ENCODE measurements at places on chromosomes 11 and 22. TPM values are rescaled to one million over a fixed set of nuclear protein-coding genes. Genes with fewer than 3 reads are reported as not detected.

GRCh38 chr11:97754976-97755375 lies 1265.8 kb upstream of the CNTN5 start:
- no peak for DNase-seq

DNA sequence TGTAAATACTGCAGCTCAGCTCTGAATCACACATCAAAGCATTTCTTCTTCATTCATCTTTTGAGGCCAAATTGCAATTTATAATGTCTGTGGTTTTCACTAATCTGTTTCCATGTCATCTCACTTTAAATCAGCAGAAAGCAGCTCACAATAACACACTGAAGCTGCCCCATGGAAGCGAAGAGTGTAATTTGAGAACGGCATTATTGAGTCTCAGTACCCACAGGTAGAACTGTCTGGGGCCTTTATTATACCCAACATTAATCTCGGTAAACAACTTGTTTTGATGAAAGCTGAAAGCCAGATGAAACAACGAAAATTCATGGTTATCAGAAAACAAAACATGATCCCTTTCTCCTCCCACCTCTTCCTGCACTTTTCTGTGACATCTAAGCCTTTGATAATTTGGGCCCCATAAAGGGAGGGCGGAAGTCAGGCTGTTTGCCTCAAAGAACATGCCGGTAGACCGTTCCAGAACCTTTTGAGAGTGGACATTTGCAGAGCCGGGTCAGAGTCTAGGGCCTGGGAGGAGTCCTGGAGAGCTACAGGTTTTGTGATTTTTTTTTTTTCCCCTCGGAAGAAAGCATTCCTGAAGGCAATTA lies 68.2 kb upstream of the SESN3 start:
- DNase-seq = peak; percentile 81

DNA sequence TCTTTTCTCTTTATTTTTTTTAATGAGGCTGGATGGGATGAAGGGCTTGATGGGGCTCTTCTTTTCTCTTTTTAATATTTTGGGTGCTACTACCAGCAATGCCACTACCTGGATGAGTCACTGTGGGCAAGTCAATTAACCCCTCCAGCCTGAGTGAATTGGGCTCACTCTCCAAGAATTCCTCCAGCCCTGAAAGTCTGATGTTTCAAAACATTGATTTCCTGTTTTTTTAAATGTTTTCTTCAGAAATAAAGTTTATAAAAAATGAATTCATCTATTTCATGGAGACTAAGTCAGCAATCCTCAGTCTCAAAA lies 812 bp upstream of the OR5A2 start:
- no peak for DNase-seq

GRCh38 chr22:21680830-21681565 lies 15.2 kb downstream of the PPIL2 start:
- no peak for DNase-seq

DNA sequence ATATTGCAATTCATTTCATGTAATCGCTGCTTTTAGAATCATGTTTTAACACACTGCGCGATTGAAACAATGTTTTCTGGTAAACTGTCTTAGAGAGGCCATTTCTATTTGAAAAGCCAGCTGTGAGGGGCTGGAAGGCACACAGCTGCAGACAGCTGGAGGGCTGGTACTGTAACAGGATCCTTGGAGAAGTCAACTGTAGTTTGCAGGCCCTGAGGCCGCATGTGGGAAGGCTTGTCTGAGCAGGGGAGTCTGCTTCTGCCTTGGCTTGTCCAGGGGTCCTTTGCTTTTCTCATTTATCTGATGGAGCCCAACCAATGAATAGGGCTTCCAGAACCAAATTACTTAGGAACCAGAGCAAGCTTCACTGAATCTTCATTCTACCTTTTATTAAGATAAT lies 313.5 kb downstream of the BLID start:
- DNase-seq = no peak

DNA sequence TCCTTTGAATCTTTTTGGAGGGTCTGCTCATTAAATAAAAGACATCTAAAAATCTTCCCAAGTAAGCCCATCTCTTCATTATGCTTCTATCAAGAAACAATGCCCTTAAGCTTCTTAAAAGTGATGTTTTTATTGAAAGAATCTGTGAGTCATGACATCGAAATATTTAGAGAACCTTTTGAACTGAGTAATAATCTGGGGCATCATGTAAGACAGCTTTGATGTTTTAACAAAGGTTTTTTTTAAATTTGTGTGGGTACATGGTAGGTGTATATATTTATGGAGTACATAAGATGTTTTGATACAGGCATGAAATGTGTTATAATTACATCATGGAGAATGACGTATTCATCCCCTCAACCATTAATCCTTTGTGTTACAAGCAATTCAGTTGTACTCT lies 46.8 kb downstream of the PLAAT5 start:
- DNase-seq = no peak

DNA sequence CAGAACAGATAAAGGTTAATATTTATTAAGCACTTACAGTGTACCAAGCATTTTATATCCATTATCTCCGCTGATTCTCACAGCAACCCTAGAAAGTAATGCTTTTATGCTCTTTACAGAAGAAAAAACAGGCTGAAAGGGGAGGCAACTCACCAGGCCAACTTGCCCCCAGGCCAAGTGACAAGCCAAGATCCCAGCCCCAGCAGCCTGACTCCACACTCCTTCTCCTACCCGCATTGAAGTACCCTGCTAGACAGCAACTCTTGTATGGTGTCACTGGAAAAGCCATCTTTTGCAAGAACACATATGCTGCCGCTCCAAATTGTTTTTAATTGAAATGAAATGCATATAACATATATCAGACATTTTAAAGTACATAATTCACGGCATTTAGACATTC lies 25.6 kb downstream of the SMCO4 start:
- no peak for DNase-seq

DNA sequence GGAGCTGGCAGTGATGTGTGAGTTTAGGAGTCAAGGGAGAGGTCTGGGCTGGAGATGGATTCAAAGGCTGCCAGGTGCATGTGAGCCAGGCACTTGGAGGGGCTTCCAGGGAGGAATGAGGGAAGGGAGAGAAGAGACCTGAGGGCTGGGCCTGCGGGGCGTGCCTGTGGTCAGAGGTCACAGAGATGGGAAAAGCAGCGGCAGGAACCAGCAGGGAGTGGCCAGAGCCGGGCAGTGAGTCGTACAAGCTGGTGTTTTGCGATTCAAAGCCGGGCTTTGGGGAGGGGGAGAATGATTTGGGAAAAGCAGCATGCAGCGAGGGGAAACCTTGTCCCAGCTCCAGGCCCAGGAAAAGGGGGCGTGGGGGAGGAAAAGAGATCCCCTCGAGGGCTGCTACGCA lies 96.9 kb upstream of the RTL6 start:
- DNase-seq = no peak

DNA sequence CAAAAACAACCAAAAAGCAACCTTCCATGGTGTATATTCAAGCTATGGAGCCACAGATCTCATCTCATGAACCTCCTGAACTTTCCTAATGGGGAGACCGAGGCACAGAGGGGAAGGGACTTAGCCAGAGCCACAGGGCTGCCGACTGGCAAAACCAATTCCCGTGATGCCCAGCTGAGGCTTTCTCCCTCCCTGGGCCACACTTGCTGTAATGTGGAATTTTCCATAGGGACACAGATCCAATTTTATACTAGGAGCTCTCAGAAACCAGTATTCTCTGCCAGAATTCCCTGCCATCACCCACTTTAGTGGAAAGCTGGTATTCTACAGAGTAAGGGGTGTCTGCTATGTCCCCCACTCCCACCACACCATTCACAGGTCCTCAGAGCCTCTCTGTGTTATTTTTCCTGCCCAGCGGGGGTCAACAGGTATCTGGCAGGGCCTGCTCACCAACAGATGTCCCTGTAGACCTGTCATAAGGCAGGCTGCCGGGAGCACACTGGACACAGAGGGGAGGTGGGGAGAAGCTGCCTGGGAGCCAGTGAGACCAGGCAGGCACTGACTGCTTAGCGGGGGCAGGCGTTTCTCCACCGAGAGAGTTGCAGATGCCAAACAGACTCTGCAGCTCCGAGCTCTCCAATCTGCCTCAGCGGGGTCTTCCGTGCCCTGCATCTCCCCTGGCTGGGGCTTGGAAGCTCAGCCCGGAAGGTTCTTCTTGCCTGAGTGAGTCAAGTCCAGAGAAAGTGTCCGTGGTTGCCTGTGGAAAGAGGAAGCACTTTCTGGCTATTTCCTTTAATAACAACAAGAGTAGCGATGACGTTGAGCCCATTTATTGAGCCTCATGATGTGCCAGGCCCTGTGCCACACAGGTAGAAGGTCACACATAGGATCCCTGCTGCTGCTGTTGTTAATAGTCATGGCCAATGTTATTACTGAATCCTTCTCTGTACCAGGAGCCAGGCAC lies 26.3 kb downstream of the RPS6KA4 start:
- no peak for DNase-seq

- no peak for DNase-seq
These were observed 1.1 kb downstream of the SMARCB1 start for GRCh38 chr22:23787910-23788309.

DNA sequence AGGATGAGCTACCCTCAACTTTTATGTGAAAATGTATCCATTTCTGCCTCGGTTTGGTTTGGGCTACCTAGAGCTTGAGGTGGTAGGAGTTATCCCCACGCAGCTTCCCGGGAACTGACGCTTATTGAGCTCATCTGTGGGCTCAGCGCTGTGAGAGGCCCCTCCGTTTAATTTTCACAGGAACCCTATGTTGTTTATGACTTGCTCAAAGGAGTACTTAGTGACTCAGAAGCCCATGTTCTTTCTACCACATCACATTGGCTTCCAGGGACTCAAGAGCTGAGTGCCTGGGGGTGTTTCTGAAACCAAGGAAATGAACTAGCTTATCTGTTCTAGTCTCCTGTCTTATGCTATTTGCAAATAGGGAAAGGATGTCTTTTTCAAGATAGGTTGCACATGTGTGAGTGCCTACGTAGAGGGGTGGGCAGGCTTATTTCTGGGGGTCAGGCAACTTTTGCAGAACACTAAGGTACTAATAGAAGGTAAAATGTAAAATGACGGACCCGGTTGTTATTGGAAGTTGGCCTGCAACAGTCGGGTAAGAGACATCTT lies 40.5 kb downstream of the MICAL2 start:
- peak; percentile 82 for DNase-seq

DNA sequence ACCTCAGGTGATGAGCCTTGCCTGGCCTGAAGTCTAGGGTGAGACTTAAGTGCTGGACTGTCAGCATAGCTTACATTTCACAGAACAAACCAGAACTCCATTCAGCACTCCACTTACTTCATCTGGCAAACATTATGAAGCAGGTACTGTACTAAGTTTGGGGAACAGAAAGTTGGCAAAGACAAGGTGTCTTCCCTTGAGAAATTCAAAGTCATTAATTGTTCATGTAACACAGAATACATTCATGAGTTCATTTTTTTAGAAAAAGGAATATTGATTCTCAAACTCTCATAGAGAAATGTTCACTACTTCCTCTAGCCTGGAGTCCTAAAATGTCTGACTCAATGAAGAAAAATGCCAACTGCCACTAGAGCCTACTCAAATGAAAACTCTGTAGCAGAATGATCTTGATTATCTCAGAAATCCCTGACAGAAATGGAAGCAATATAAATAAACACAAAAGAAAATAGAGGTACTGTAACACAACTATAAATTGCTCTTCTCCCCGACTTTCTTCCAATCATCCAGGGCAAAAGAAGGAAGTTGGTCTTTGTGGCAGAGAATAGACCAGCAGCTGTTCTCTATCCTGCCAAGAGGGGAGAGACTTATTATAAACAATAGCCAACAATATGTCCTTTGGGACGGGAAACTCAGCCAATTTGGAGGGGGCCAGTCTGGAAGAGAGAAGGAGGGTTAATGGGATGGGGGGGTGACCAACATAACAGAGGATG lies 129.2 kb upstream of the MTMR2 start:
- peak; percentile 50 for DNase-seq

GRCh38 chr22:29195964-29196666 lies 9.6 kb upstream of the EMID1 start:
- no peak for DNase-seq

GRCh38 chr22:42811459-42811858 lies 45.6 kb downstream of the ARFGAP3 start:
- no peak for DNase-seq

DNA sequence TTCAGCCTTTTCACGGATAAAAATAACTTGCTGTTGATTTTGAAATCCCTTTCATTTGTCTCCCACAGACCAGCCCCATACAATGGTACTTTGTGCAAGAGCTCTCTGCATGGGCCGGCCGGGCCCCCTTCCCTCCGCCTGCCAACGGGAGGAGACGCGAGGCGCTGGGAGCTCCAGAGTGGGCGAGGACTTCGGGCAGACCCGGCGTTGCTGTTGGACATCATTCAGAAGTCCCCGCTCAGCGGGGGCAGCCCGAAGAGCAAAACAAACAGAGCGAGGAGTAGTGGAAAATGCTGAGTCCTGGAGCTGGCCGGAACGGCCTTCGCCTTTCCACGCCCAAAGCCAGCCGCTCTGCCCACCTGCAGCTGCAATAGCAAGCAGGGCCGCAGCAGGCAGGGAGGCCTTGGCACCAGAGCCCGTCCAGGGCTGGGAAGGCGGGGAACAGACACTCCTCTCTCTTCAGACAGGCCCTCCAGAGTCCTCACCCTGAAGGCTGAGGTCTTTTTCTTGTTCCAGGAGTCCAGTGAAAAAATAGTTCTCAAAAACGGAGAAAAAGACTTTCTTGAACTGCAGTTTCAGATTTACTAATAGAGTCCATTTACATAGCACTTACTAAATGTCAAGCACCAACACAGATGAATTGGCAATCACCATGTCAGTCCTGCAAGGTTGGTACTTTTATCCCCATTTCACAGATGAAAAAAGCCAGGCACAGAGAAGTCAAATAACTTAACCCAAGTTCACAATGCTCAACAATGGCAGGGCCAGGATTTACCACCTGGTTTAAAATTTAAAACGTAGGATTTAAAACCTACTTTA lies 135.5 kb downstream of the ETS1 start:
- DNase-seq = peak; percentile 70

GRCh38 chr11:132084433-132084832 lies 714.0 kb downstream of the NTM start:
- no peak for DNase-seq

- DNase-seq = no peak
These were observed 177.4 kb downstream of the BUD13 start for GRCh38 chr11:116595305-116595880.

Gene CDC42EP1
- 106 TPM for total RNA-seq

Gene CCDC81
- total RNA-seq = 4.5 TPM

Gene MISFA
- total RNA-seq = 2.7 TPM

Gene C2CD2L
- total RNA-seq = 11.1 TPM

Gene TRPM5
- not detected for total RNA-seq

Gene MUC6
- not detected for total RNA-seq

Gene OR52A5
- not detected for total RNA-seq

Gene NRGN
- 1.7 TPM for total RNA-seq

Gene TMEM132A
- total RNA-seq = 117 TPM

Gene SMARCB1
- total RNA-seq = 115 TPM
